T-helper 17 cell (primary cell): ENCODE measurements at places on chromosomes 6 and 20.

DNA sequence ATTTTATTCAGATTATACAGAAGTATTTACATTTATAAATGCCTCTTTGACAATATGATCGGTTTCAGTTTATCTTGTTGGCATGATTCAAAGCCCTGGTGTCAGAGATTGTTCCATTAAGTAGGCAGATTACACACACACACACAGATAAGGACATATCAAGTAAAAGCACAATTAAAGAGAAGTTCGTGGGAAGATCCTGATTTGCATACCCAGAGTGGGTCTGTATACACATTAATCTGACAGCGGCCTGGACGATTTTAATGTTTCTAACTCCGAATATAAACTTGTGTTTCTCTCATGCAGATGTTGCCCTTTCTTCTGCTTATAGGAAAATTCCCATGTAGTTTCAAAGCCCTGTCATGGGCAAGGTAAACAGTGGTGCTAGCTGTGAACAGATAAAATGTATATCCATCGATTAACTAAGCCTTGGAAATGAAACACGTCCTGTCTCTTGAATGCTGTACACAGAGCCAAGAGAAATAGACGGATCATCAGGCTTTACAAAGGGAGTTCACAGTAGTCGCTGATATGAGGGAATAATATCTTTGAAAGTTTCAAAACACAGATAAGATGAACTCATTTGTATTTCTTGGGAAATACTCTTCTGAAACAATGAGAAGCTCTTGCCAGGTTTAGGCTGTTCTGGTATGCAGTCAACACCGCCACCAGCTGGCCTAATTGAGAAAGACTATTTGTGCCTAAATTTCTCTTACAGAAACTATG, 108.2 kb upstream of the GMDS start:
- DNase-seq: no peak

- peak; percentile 65 for DNase-seq
These were observed 1.3 kb downstream of the HMGA1 start for GRCh38 chr6:34237722-34238584.

DNA sequence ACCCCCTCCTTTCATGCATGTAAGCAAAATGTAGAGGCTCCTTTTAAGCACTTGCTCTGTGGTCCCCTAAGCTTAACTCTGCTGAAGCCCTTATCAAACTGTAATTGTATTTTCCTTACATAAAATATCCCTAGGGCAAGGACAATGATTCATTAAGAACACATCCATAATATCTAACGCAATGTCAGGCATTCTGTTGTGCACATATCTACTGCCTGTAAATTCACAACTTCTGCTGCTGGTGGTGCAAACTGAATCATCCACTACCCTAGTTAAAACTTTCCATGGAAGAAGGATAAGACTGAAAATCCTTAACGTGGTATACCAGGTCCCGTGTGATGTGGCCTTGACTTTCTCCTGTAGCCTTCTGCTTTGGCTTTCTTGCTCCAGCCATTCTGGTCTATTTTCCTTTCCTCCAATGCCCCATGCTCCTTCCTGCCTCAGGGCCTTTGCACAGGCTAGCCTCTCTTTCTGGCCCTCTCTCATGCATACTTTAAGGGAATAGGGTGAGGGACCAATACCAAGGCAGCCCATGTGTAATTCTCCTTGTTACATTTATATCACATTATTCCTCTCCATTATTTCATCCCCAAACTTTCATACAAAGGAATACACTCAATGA, 113.6 kb upstream of the ZFP64 start:
- no peak for DNase-seq

DNA sequence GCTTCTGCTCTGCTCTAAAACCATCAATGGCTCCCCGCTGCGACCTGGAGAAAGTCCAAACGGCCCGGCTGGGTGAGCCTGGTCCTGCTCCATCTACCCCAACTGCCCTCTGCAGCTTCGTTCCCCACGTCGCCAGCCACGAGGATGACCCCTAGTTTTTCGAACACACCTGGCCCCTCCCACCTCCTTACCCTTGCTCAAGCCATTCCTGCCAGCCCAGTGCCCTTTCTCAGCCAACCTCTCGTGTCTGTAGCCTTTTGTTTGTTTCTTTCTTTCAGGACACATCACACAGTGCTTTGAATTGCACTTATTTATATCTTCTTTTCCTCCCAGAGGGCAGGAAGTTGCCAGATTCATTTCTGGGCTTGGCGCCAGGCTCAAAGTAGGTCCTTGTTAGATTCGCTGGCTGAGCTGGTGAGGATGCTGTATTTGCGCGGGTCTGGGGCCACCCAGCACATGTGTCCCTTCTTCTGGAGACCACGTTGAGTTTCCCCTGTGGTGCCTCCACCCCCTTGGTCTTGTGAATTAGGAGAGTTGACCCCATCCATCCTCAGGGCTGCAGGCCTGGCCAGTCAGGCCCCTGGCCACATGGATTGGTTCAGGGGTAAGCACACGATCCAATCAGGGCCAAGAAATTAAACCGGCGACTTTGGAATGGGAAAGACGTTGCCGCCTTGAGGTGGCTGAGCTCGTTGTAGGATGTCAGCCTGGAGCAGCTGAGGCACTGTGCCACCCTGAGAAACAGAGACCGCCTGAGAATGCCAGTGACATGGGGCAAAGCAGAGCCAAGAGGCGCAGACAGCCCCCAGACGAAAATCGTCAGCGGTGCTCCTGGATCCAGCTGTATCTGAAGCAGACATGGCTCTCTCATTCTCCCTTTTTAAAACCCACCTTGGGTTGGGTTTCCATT, 156.0 kb downstream of the CEBPB start:
- DNase-seq: no peak

DNA sequence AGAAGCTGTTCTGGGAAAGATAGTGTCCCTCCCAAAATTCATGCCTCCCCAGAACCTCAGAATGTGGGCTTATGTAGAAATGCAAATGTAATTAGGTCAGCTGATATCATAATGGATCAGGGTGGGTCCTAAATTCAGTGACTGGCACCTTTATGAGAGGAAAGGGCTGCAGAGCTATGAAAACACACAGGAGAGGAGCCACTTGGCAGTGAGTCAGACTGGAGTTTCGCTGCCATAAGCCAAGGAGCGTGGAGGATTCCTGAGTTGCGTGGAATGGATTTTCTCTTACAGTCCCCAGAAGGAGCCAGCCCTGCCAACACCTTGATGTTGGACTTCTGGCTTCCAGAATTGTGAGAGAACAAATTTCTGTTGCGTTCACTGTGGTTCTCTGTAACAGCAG, 249.8 kb upstream of the PMEPA1 start:
- no peak for DNase-seq

- no peak for DNase-seq
These were observed 541.1 kb downstream of the HAO1 start for GRCh38 chr20:7399114-7399513.

- DNase-seq: no peak
These were observed 40.7 kb upstream of the TBX18 start for GRCh38 chr6:84805145-84805544.

GRCh38 chr20:45058168-45058850, 42.6 kb downstream of the KCNS1 start:
- DNase-seq: no peak

- no peak for DNase-seq
These were observed 574 bp downstream of the RPS12 start for GRCh38 chr6:132814716-132815570.

- DNase-seq: no peak
These were observed 127.8 kb upstream of the MAP3K4 start for GRCh38 chr6:160863782-160864181.

DNA sequence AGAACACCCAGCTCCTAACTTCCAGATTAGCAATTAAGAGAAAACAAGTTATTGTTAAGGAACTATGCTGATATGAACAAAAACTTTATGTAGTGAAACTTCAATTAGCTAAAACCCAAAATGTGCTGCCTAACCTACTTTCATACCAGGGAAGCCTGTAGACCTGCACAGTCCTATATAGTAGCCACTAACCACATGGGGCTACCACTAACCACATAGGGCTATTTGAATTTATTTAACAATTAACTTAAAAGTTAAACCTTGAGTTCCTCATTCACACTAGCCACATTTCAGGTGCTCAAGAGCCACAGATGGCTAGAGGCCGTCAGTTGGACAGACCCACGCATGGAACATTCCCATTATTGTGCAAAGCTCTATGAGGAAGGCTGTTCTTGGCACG, 72.4 kb upstream of the LAMP5 start:
- DNase-seq: no peak

DNA sequence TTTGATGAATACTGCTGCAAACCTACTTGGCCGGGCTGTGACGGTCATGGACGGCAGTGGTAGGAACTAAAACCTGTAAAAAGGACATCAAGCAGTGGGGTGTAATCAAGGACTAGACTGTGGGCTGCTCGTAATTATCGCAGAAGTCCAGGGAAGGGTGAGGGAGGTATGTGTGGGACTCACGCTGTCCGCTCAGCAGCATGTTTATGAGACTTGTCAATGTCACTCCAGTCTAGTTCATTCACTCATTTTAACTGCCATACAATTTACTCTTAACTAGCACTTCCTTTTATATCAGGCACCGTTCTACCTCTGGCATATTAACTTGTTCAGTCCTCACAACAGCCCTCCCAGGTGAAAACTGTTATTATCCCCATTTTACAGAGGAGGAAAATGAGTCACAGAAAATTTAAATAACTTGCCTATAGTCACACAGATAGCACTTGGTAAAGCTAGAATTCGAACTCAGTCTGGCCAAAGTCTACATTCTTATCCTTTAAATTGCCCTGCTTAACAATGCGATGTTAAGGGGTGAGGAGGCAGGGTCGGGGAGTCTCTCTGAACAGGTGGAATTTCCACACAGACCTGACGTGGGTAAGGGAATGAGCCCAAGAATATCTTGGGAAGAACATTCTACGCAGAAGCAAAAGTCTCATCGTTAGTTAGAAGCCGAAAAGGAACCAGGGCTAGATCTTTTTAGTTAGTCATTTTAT, 4.1 kb downstream of the PNPLA1 start:
- DNase-seq: no peak

GRCh38 chr6:118770112-118770788, 118.9 kb upstream of the CEP85L start:
- no peak for DNase-seq

DNA sequence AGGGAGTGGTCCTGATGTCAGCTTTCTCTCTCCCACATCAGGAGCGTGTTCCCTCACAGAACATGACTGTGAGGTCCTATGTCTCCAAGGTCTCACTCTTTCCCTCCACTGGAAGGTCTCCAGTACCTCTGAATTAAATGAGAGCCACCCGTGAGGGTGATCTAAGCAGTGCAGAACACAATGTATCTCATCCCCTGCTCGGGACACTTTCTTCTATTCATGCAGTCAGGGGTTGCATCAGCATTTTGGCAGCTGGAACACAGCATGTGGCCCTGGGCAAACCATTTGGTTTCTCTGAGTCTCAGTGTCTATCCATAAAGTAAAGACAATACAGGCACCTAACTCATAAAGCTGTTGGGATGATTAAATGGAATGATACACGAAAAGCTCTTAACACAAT, 34.2 kb downstream of the MAFB start:
- no peak for DNase-seq

- DNase-seq: no peak
These were observed 110.0 kb downstream of the QRSL1 start for GRCh38 chr6:106739387-106739786.

DNA sequence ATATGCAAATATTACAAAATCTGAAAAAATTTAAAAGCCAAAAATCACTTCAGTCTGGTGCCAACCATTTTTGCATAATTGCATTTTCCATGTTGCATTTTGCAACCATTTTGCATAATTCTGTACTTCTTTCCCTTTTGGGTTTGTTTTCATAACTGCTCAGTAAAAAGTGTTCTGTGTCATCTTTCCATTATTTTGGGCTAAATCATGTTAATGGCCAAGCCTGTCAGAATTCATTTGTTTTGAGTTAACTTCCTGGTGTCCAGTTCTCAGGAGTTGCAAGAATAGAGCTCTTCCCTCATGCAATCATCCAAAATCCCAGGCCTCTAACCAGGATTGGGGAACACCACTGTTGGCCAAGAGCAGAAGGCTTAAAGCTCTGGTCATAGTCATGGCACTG, 133.6 kb downstream of the MTHFD1L start:
- DNase-seq: no peak

- DNase-seq: no peak
These were observed 30.8 kb upstream of the FILIP1 start for GRCh38 chr6:75524322-75524972.

GRCh38 chr6:126631363-126631762, 291.4 kb downstream of the CENPW start:
- no peak for DNase-seq

DNA sequence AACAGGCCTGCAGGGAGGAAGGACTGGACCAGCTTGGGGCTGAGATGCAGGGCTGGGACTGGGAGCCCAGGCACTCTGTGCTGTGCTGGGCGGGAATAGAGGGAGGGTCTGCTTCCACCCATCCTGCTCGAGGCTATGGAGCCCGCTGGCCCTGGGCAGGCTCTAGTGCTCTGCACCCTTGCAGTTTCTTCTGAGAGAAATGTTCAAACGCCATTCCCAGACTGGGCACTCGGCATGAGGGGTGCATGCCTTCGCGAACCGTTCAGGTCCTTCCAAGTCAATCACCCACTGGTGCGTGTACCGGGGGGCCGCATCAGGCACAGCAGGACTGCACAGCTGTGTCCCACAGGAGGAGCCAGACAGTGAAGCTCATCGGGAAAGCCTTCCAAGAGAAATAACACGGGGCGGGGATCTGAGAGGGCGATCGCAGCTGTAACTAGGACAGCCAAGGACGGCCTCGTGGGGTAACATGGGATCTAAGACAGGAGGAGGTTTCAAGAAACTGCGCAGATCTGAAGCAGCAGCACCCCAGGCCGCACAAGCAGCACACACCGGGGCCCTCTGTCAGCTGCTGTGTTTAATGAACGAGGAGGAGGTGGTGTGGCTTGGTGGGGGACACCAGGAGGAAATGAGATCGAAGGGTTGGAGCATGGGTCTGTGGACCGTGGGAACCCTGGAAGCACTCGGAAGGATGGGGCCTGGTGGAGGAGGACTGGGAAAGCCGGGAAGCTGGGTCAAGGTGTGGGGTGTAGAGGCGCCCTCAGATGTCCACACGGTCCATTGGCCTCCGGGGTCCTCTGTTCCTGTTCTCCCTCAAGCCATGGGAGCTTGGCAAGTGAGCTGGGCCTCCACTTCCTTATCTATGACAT, 26.1 kb upstream of the PYGB start:
- no peak for DNase-seq
